ENCODE measurements at places on chromosomes 4 and X. TPM values are rescaled to one million over a fixed set of nuclear protein-coding genes. Genes with fewer than 3 reads are reported as not detected.

Gene USP26
- total RNA-seq: not detected

Gene GAGE12F
- not detected for total RNA-seq

Gene FAAH2
- not detected for total RNA-seq

DNA sequence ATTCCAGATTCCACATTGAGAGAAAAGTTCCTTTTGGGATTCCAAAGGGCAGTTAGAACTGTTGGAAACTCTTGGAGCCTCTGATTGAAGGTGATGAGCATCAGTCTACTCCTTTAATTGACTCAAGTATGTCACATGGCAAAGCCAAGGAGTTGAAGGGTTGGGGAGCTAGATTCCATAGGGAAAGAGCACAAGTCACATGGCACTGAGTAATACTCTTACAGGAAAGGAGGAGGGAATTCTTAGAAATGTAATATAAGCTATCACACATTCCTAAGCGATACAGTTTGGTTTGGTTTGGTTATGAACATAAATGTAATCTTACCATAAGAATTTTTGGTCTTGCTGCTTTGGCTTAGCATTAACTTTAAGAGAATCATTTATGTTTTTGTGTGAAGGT, 15.7 kb downstream of the SPCS3 start:
- peak; percentile 79 for DNase-seq

GRCh38 chrX:110381216-110381615, 22.6 kb downstream of the RTL9 start:
- peak; percentile 79 for DNase-seq

DNA sequence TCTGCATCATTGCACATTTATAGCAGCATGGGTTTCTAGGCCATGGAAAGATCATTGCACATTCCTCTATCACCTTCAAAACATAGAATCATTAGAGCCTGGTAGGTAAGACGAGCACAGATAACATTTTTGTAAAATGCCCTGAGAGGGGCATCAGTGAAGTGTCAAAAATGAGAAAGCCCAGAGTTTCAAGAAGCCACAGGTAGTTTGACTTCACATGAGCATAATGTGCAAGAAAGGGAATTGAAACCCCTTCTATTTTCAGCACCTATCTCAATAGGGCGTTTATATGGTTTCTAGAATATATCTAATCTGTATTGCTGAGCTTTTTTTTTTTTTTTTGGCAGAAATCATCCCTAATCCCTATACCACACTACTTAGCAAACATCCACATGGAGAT, 2441.7 kb downstream of the ARAP2 start:
- DNase-seq: no peak

Data from IMR-90 (cell line).